ENCODE measurements at places on chromosomes 1 and 21. TPM values are rescaled to one million over a fixed set of nuclear protein-coding genes. Genes with fewer than 3 reads are reported as not detected.

DNA sequence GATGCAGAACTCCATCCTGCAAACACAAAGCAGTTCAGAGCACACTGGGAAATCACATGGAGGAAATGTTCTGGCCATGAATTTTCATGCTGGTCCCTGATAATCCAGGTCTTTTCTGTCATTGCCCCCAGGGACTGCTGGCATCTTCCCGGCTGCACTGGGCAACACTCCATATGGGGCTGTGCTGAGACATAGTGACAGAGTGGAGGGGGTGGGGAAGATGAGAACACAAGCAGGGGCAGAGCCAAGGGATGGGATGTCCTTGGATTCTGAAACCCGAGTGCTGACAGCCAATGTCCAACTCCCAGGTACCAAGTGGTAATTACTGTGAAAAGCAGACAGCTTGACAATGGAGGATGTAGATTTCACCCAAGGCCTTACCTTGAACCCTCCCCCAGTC, 185.7 kb downstream of the HIVEP3 start:
- H3K4me3 ChIP-seq, result no peak overlapping the region
- no peaks in the 10 kb centered on the region for H3K27me3 ChIP-seq
- no peak for DNase-seq
- peaks cover 95% of the 10 kb centered on the region for H3K4me1 ChIP-seq
- no peak overlapping the region for H3K27ac ChIP-seq

DNA sequence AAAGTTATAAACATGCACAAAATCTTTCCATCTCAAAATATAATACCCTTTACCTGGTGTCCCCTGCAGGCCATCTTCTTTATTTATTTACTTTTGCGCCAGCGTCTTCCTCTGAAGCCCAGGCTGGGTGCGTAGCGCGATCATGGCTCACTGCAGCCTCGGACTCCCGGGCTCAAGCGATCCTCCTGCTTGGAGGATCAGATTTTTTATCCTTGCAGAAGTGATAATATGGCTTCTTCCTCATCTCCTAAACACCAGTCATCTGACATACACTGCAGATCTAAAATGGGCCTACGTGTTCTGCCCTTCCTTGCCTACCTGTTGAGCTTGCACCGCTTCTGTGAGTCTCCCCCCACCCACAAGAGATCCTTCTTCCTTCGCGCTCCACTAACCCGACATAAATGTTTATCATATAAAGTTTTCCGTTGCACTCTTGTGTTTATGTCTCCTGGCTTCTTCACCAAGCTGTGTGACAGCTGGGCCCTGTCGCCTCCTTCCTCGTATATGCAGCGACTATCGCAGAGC, 506 bp upstream of the SRP9 start:
- no peak for DNase-seq
- H3K4me3 ChIP-seq, result peak overlapping the region; percentile 90
- H3K27me3 ChIP-seq, result no peaks in the 10 kb centered on the region
- H3K27ac ChIP-seq, result peak overlapping the region; percentile 98
- no peaks in the 10 kb centered on the region for H3K36me3 ChIP-seq
- peaks cover 48% of the 10 kb centered on the region for H3K4me1 ChIP-seq

- no peaks in the 10 kb centered on the region for H3K27me3 ChIP-seq
- DNase-seq, result no peak
- no peaks in the 10 kb centered on the region for H3K4me1 ChIP-seq
- H3K4me3 ChIP-seq, result no peak overlapping the region
- H3K27ac ChIP-seq, result no peak overlapping the region
- H3K36me3 ChIP-seq, result no peaks in the 10 kb centered on the region
These were observed 8.7 kb downstream of the S100B start for GRCh38 chr21:46596201-46596600.

DNA sequence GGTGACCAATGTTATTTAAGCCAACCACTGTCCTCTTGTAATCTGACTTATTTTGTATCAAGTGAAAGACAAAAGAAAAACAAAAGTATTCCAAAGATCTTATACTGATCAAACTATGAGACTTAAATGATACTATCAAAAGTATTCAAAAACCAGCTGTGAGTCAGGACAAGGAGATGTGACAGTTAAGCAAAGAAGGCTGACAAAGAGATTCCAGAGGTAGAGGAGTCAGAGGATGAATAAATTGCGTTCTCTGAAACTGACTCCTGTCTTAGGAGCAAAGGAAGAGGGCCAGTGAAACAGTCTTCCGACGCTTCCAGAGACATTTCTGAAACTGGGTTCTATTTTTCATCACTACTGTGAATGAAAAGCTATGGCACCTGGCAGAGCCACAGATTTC, 20.9 kb downstream of the TMEM50B start:
- no peak overlapping the region for H3K27ac ChIP-seq
- no peaks in the 10 kb centered on the region for H3K4me1 ChIP-seq
- H3K4me3 ChIP-seq, result no peak overlapping the region
- H3K36me3 ChIP-seq, result peaks cover 67% of the 10 kb centered on the region
- DNase-seq, result no peak

GRCh38 chr21:31885146-31885545, 12.3 kb downstream of the HUNK start:
- no peak overlapping the region for H3K4me3 ChIP-seq
- no peaks in the 10 kb centered on the region for H3K36me3 ChIP-seq
- DNase-seq, result no peak
- H3K27ac ChIP-seq, result no peak overlapping the region
- H3K4me1 ChIP-seq, result no peaks in the 10 kb centered on the region
- no peaks in the 10 kb centered on the region for H3K27me3 ChIP-seq

DNA sequence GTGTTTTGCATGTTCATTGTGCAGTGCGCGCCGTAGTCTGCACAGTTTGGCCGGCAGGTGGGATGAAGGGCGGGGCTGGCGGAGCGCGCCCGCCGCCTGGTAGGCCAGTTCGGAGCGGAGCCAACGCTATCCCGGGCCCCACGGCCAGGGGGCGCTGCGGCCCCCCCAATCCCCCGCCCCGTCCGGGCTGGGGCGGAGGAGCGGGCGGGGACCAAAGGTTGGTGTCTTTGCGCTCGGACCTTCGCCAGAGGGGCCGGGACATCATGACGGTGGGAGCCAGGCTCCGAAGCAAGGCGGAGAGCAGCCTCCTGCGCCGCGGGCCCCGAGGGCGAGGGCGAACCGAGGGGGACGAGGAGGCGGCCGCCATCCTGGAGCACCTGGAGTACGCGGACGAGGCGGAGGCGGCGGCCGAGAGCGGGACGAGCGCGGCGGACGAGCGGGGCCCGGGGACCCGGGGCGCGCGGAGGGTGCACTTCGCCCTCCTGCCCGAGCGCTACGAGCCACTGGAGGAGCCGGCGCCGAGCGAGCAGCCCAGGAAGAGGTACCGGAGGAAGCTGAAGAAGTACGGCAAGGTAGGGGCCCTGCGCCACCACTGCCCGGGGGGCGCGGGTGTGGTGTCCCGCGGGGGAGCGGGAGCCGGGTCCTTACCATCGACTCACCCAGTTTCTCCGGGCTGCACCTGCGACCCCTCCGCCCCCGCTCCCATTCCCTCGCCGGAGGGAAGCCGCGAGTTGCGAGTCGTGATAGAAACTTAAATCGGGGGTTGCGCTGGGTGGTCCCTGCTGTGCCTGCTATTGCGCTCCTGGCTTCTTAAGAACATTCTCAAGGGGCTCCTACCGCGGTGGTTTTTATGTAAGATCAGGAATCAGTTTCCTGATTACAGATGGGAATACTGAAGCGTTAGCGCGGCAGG, at the start of gene C1orf115:
Gene C1orf115, plus strand, starts transcription at position 224 of the 913 bp plus-strand sequence. Its CDS starts 40 bp downstream, at position 264.
- H3K27ac ChIP-seq, result no peak within 1 kb of the TSS
- peak within 1 kb of the TSS; percentile 47 for H3K4me3 ChIP-seq
- H3K4me1 ChIP-seq, result peaks cover 25% of the 10 kb centered on the region
- no peaks in the 10 kb centered on the region for H3K36me3 ChIP-seq
- peak; percentile 70 for DNase-seq

DNA sequence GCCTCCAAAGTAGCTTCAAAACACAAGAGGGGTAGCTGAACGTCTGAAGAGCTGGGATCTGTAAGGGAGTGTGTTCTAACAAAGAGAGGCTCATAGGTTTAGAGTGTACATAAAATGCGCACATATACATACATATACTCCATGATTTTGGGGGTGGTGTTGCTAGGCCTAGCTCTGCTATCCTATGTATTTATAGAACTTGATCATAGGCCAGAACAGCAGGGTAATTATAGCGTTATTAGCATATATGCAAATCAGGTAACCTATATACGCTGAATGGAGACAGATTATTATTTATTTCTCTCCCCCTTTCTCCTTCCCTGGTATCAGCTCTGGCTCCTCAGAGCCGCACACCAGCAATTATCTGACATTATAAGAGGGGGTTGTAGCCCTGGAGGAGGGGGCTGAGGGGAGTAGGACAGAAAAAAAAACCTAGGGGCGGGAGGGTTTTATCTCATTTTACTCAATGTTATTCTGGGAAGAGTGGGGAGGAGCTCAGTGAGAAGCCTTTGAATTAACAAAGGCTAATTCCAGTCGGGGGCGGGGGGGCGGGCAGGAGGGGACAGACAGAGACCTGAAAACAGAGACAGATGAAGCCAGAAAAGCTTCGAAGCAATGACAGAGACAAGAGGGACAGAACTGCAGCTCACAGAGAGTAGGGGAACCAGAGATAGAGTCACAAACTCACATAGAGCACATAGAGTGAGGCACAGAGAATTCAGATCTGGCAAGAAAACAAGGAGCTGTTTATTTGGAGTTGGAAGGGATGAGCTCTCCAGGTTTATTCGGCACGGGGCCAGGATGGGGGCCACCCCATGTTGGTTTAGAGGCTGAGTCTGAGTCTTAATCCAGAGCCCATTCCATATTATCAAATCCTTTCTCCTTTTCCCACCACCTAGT, 63.0 kb downstream of the RHBG start:
- DNase-seq, result no peak
- H3K4me3 ChIP-seq, result no peak overlapping the region
- H3K4me1 ChIP-seq, result peaks cover 16% of the 10 kb centered on the region
- H3K27ac ChIP-seq, result no peak overlapping the region
- no peaks in the 10 kb centered on the region for H3K36me3 ChIP-seq

DNA sequence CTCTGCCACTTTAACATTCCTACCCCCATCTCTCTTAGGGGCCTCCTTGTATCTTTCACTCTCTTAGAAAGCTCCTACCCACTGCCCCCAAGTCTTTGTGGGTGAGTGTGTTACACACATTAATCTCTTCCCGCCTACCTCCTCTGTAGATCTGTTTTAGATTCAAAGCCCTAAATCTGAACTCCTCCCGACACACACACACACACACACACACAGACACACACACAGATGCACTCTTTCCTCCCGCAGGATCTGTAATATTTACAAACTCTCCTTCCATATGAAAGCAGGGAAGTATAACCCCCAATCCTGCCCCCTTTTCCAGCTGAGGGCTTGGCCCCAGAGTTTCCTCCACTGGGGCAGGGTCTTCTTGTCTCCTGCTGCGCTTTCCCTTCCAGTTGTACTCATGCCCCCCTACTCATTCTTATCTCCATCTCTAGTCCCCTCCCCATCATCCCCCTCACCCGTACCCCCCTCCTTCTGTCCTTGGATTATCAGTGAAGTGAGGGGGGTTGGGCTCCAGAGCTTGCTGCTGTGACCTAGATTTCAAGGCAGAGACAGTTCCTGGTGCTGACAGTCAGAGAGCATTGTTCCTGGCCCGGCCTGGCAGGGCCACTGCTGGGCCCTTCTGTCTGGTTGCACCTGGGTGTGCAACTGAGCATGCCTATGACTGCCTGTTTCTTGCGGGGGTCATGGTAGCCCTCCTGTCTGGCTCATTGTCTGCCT, 4.3 kb downstream of the PEA15 start:
- DNase-seq, result no peak
- H3K4me3 ChIP-seq, result no peak overlapping the region
- peaks cover 25% of the 10 kb centered on the region for H3K4me1 ChIP-seq
- H3K27ac ChIP-seq, result no peak overlapping the region
- peaks cover 72% of the 10 kb centered on the region for H3K36me3 ChIP-seq

GRCh38 chr1:163766257-163766918, 444.6 kb downstream of the NUF2 start:
- no peaks in the 10 kb centered on the region for H3K4me1 ChIP-seq
- DNase-seq, result no peak
- H3K27me3 ChIP-seq, result no peaks in the 10 kb centered on the region
- no peaks in the 10 kb centered on the region for H3K36me3 ChIP-seq

- DNase-seq, result no peak
- H3K27ac ChIP-seq, result no peak overlapping the region
- no peaks in the 10 kb centered on the region for H3K27me3 ChIP-seq
- no peak overlapping the region for H3K4me3 ChIP-seq
These were observed 1.1 kb upstream of the OSBPL9 start for GRCh38 chr1:51615780-51616291.

DNA sequence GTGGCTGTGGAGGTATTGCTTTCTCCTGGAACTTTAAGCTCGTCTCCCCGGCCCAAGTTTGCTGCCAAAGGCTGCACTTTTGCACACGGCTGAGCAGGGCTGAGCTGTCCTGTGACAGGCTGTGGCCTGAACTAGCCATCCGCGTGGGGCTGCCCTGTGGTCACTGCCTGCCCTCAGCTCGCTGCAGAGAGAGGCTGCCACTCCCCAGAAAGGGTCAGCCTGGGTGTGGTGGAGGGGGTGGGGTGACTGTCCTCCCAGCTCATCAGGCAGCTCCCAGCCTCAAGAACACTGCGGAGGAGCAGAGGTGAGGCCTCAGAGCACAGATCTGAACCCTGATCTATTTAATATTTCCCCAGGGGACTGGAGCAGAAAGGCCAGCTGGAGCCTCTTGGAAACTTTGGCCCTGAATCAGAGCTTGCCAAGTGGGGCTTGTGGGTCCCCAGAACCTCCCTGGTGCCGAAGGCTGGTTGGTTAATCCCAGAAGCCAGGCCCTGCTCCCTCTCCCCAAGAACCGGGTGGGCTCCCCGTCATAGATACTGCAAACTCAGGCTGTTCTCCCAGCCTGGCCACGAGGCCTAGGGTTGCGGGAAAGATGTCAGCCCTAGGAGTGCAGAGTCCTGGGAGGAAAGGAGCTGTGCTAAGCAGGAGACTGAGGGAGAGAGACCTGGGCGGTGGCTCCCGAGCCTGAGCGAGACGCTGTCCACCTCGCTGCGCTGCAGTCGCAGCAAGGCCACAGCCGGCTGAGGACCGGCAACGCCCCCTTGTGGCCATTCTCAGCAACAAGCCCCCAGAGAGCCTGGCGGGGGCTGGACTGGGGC, 125.1 kb upstream of the IPO9 start:
- no peak overlapping the region for H3K27ac ChIP-seq
- peak; percentile 66 for DNase-seq
- H3K4me1 ChIP-seq, result peaks cover 4% of the 10 kb centered on the region
- no peaks in the 10 kb centered on the region for H3K27me3 ChIP-seq

The ACTL8 gene
- polyA plus RNA-seq, result not detected

The FAM177B gene
- not detected for polyA plus RNA-seq

The EBNA1BP2 gene
- 37.2 TPM for polyA plus RNA-seq

The SPRR5 gene
- polyA plus RNA-seq, result not detected

The BEND5 gene
- polyA plus RNA-seq, result not detected

The LAMB3 gene
- 0.67 TPM for polyA plus RNA-seq

The RNF186 gene
- not detected for polyA plus RNA-seq

The KCNH1 gene
- not detected for polyA plus RNA-seq

The PTGS2 gene
- polyA plus RNA-seq, result 113 TPM

All from CD14-positive monocyte (primary cell).